CD4-positive, alpha-beta T cell treated with Interleukin-12 subunit alpha and Interleukin-12 subunit beta, for 1 hour (primary cell): ENCODE measurements at places on chromosomes 3 and 15.

GRCh38 chr15:88881775-88882174 is 13.6 kb downstream of the HAPLN3 start:
- no peak for DNase-seq

- no peak for DNase-seq
Measured at GRCh38 chr15:66109826-66110225, 143.7 kb downstream of the MEGF11 start.

GRCh38 chr15:72488558-72488957 is 14.4 kb downstream of the ARIH1 start:
- no peak for DNase-seq

DNA sequence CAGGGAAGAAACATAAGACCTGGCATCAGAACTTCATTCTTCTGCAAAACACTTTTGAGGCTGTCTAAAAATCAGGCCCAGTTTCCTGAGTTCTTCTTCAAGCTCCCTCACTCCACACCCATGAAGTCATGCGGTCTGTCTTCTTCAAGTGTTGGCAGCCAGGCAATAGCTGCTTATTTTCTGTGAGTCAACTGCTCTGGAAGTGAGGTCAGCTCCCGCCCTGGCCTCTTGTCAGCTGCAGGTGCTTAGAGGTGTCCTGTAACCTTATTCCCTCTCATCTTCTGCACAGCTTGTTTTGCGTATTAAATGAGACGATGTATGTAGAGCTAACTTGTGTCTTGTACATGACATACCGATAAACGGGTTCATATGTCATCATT is 226.1 kb downstream of the ADAMTS17 start:
- DNase-seq: no peak

DNA sequence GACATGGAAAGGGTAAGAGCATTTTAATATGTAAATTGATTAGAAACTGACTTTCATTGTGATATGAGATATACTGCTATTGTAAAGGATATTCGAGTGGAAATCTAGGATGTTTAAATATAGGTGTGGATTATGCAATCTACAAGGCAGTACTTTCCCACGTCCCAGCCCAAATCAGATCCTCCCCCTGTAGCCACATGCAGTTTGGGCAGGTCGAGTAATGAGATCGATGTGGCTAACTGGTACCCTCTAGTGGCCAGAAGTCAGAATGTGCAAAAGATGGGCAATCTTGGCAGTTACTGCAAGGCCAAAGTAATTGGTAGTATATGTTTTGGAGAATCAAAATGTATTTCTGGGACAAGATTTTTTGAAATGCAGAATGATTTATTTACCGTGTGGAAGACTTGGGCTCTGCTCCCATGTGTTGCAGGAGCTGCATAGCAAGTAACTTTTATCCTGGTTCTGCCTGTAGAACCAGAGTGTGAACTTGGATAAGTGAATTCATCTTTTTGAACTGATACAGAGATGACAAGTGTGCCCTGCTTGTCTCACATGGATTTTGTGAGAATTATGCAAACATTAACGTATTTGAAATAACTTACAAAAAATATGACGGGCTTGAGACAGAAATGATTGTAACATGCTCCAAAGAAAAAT is 94.5 kb upstream of the ADAMTSL3 start:
- peak; percentile 40 for DNase-seq

DNA sequence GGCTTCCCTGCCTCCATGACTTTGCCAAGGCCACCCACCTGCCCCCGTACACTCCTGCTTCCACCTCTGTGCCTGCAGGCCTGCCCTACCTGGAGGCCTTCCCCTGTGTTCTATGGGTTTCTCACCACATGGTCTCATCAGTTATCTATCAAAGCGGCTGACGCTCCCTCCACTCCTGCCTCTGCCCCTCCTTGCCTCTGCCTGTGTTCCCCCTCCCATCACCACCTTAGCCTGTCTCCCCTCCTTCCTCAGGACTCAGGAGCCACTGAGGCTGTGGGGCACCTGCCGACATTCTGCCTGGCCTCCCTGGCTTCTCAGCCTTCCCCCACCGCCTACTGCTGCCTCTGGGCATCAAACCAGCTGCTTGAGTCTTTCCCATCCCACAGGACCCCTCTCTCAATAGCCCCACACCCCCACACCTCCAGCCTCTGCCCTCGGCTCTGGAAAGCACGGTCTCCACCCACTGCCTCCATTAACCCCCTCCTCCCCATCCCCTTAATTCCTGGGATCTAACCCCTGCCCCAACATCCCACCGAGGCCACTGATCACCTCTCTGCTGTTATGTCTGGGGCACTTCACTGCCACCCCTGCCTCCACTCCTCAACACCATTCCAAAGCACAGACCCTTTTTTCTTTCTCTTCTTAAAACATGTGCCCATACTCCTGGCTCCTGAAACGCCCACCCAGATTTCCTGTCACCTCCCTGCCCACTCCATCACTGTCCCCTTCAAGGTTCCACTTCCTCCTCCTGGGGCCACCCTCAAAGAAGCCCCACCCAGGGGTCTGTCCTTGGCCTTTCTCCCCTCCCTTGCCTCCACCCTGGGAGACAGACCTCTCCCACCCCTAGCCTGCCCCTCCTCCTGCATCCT is 24.4 kb upstream of the CYP11A1 start:
- DNase-seq: no peak

DNA sequence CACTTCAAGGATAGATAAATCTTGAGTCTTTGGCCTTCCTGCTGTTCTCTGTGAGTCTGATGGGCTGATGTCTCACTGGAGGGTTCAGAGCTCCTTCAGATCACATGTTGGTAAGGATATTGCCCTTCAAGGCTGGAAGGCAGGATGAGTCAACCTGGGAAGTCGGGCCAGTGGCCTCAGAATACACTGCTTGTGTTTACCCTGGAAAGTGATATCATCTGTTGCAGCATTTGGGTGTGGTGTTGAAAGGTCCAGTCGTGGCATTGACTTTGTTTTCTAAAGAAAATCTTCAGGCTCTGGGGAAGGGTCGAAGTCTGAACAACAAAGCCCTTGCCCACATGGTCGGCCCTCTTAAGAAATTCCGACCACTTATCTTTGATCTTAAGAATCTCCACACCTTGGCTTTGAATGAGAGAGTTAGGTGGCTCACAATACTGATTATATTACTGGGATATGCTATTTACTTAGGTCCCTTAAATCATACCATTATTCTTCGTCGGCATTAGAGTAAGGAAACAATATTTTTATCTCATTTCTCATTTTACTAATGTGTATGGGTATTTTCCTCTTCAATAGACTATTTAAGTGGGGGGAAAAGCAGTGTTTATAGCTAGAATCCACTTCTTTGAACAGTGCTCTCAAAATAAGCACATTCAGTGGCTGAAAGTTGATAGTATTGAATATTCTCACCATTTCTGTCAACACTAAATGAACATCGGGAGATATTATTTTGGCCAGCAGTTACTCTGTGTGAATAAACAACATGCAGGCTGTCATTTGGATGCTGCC is 303.9 kb upstream of the RASGRP1 start:
- no peak for DNase-seq

DNA sequence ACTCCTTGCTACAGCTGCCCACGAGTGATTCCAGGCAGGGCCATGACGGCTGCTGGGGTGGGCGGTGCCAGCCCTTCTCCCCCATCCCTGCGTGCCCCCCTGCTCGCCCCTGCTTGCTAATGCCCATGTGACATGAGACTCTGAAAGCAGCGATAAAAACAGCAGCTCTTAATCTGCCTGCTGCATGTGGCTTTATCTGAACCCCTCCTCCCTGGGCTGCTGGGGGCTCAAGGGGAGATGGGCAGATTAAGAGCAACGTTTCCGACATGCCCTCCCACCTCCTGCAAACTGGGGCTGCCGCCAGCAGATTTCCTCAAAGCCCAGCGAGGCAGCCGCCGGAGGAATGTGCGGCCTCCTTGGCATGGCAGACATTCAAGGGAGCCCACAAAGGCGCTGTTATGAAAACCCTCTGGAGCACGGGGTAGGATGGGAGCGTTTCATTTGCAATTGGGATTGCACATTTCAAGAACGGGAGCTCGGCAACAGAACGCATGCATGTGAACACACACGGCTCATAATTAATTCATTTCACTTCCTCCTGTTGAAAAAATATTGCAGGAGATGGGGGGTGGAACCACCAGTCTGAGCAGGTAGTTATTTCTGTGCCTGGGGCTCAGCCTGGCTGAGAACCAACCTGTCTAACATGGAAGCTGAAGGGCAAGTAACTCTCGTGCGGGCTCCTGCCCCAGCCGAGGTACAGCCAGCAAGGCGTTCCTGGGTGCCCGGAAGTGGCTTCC is 504.2 kb upstream of the PROK2 start:
- DNase-seq: no peak

GRCh38 chr15:81191701-81192100 is 5.0 kb upstream of the IL16 start:
- DNase-seq: no peak

- DNase-seq: no peak
Measured at GRCh38 chr3:135106445-135106844, 311.4 kb downstream of the EPHB1 start.

GRCh38 chr15:39587731-39588530 is 7.1 kb downstream of the THBS1 start:
- DNase-seq: no peak
